ENCODE measurements at places on chromosomes 6 and 20.

DNA sequence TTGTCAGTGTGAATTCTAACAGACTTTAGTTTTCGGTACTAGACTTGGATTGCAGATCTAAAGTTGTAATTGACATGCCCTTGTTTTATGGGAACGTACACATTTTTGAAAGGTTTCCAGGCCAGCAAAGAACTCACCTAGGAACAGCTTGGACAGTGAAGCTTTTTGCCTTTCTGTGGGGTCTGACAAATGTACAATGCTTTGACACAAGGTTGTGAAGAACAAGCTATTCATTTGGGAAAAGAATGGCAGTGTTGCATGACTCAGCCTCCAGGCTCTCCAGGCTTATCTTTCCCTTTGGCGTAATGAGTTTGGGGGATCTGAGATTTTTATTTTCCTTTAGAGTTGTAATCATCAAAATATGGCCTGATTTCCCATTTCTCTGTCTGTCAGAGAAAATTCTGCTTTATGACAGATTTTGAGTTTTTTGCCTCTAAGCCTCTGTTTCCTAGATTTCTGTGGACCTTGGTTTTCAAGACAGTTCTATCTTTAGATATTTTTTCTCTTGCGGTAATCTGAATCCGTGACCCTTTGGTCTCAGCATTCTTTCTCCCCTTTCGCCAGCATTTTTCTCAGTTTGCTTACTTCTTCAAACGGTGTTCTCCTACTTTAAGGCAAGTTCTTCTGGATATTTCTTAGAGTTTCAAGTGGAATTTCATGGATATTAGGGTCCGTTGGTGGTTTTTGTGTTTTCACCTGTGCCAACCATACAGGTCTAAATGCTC lies 221.0 kb downstream of the ADGB start:
- no peak for DNase-seq

DNA sequence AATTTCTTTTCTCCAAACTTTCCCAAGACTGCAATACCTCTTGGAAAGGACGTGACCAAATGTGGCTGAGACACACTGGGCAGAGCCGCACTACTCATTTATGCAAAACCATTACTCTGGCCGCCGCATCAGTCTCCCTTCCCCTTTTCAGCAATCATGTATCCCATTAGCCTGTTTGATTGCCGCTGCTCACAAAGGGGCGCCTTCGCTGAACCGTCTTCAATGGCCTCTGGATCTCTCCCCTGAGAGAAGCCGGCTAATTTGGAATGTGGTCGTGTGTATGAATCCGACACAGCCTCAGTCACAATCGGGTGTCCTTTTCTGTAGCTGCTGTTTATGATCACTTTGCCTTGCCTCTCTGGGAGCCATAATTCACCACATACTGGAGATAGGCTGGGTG lies 361.1 kb downstream of the ZFAND3 start:
- no peak for DNase-seq

DNA sequence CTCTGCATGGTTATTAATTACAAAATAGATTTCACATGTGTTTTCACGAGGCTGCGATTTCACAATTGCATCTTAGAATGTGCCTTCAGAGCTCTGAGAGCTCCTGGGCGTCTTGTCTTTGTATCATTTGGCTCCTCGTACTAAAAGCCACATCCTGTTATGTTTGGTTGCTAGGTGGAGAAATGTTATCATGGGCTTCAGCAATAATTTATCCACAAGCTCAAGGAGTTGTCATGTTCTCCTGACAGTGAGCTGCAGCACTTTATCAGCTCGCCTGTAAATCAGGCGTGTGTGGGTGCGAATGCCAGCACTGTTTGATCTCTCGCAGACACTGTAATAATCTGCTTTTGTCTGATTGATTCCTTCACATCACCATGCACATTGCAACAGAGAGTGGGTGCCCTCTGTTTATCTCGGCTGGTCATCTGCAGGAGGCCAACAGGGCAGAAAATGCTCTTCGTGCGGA lies 218.6 kb upstream of the ZFP64 start:
- no peak for DNase-seq

DNA sequence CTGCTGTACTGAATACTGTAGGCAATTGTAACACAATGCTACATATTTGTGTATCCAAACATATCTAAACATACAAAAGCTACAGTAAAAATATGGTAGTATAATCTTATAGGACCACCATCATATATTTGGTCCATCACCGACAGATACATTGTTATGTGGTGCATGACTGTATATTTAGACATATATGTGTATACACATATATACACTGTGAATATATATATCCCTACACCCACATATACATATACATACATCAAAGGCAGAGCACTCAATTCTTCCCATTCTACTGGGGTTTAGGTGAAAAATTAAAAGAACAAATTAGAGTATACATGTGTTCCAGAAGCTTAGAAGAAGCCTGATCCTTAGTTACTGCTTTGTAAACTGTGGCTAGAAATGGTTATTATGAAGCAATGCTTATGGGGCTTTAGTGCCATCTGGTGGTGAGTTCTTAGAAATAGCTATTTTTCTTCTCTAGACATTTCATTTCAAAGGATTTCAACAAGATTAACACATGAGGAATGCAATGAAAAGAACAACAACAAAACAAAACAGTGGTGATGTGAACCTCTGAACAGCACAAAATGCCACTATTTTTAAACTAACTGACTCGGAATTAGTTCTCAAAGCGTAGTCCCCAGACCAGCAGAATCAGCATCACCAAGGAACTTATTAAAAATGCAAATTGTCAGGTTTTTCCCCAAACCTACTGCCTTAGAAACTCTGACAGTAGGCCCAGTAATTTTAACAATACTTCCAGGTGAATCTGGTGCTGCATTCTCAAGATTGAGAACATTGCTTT lies 38.0 kb downstream of the PKHD1 start:
- peak; percentile 9 for DNase-seq

DNA sequence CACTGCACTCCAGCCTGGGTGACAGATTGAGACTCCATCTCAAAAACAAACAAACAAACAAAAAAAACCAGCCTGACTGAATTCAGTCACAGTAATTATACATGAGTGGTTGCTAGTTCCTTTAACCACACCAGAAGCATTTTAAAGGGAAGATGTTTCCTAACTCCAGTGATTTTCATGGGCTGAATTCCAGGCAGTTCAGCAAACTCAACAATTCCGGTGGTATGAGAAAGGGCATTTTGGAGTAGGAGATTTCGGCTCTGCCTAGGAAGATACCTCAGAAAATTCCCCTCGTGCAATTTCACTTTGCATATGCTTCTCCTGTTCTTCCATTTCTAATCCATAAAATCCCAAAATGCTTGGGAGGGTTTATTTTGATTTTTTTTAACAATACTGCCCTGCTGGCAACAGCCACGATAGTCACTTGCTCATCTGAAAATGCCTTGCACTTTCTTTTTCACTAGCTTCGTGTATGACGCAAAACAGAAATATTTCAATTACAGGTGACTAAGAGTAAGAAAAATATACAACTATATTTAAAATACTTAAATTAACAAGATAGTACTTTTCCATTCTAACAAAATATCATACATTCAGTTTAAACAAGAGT lies 48.3 kb upstream of the IPCEF1 start:
- DNase-seq, result no peak

DNA sequence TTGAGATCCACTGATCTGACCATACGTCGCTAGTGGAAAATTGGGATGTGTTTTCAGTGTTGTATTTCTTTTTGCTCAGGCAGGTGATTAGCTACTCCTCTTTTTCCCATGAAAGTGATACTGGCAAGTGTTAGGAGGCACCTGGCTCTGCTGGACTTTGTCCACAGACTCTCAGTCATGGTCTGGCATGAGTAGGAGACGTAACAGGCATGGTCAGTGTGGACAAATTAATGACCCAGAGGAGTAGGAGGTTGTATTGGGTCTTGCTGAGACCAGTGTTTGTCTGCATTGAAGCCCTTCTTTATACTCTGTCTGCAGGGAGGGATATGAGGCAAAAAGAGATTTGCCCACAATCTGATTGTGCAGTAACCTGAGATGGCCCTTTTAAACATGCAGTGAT lies 178.7 kb downstream of the DTNBP1 start:
- no peak for DNase-seq

DNA sequence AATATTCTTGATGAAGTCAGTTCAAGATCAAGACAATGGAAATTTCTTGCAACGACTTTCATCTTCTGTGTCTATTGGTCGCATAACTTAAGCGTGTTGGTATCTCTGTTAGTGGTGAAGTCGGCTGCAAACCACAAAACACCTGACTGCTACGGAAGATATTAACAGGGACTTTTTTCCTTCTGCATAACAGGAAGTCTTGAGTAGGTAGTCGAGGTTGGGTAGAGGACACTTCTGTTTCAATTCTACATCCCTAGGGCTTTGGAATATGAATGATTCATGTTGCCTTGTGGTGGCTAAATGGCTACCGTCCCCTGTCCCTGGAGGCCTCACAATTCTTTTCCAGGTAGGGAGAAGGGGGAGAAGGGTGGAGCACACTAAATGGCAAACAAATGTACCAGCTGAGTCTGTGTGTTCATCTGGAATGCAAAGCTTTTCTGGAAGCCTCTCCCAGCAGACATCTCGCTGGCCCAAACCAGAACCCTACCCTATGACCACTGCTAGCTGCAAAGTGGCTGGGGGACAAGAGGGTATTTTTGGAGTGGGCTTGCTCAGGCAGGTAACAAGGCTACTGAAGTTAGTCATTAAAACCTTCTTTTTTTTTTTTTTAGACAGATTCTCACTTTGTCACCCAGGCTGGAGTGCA lies 34.6 kb upstream of the NKX2-2 start:
- DNase-seq, result no peak

- DNase-seq, result no peak
These were observed 10.5 kb upstream of the TGM2 start for GRCh38 chr20:38175304-38176180.

GRCh38 chr20:10581823-10582222 lies 92.0 kb downstream of the JAG1 start:
- DNase-seq, result no peak

GRCh38 chr6:89941763-89942497 lies 47.7 kb downstream of the GJA10 start:
- DNase-seq, result no peak

DNA sequence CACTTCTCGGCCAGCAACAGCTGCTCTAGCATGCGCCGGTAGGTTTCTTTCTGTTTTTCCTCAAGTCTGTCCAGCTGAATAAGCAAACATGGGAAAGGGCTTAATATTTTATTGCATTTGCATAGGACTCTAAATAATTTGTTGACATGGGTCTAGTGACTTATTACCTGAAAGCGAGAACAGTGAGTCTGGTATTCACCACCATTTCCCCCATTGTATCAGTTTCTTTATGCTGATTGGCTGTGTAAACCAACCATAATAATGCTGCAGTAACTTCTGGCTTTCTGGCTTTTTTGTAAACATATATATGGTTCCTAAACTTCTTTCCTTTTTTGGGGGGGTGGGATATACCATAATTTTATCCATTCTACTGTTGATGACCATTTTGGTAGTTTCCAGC lies 69.1 kb upstream of the TMEM30A start:
- DNase-seq, result no peak

- DNase-seq, result no peak
These were observed 126.3 kb downstream of the PRND start for GRCh38 chr20:4848041-4848440.

- DNase-seq, result no peak
These were observed 15.9 kb downstream of the NDUFAF5 start for GRCh38 chr20:13800728-13801134.

DNA sequence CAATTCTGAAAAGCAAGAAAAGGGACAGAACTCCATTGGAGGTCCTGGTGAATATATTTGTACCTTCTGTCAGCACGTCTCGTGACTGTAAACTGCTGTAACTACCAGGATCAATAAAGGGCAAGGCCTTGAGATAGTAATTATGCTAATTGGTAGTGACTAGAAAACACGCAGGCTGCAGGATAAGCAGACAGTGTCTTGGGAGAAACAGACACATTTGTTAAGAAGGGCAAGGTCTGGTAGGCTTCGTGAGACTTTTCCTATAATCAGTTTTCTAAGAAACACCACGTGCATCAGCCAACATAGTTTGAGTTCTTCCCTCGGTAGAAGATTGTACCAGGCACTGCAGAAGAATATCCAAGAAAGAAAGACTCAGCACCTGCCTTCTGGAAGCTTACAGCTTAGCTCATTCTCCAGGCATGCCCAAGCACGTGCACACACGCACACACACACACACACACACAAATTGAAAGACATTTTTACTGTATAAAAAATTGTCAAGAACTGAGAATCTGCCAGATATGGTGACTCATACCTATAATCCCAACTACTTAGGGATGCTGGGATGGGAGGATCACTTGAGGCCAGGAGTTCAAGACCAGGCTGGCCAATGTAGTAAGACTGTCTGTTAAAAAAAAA lies 167.0 kb upstream of the SASH1 start:
- DNase-seq, result no peak

DNA sequence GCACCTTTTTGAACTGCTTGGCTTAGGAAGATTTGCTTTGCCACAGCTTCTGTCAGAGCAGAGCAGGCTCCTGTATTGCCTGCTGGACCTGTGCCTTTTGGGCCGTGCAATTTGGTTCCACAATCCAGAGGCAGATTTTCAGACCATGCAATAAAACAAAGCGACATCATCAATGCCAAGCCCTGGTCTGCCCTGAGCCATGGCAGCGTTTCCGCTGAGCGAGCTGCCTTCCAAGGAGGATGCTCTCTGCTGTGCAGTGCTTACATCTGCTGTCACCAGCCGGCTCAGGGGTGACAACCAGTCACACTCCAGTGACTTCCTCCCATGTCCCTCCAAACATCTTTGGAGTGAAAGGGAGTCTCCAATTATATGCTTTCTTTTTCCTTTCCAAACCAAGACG lies 282.2 kb downstream of the CDH26 start:
- no peak for DNase-seq

- DNase-seq, result no peak
These were observed 10.0 kb upstream of the SIRPG start for GRCh38 chr20:1667502-1668085.

DNA sequence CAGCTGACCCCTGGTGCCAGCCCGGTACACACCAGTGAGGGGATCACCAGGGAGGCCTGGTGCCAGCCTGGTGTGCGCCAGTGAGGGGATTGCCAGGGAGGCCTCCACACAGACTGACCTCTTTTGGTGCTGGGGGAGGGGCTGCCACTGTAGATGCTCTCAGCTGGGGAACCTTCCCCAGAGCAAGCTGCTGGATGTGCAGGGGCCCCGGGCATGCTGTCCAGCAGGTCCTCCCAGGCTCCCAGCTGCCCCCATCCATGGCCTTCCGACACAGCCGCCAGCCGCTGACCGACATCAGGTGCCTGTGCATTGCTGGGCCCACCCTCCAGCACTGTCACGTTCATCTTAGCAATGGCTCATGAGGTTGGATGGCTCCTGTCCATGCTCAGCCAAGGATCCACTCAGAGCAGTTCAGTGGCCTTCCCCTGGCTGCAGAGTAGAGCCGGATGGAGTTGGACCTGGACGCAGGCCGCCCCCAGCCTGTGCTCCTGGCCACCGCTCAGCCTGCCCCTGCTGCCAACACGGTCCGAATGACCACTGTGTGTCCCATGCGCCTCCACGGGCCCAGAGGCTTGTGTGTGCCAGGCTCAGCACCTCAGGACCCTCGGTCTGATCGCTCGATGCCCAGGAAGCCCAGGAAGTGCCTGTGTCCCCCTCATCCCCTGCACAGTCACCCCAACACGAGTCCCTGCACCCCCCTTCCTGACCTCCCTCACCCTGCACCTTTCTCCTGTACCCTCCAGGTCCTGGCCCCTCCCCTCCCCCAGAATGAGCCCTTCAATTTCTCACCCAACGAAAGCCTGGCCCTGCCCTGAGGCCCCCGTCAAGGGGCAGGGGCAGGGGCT lies 95.7 kb downstream of the YTHDF1 start:
- DNase-seq, result no peak
